ENCODE measurements at places on chromosomes 16 and 17. TPM values are rescaled to one million over a fixed set of nuclear protein-coding genes. Genes with fewer than 3 reads are reported as not detected.

CHAD gene
- 1.1 TPM for total RNA-seq

GRAP gene
- 3.2 TPM for total RNA-seq

CD300LB gene
- total RNA-seq = 0.29 TPM

SMARCD2 gene
- 33.9 TPM for total RNA-seq

OR1D5 gene
- not detected for total RNA-seq

AXIN2 gene
- 28.5 TPM for total RNA-seq

GPR139 gene
- not detected for total RNA-seq

- DNase-seq = no peak
Measured at GRCh38 chr17:33112763-33113162, 121.1 kb downstream of the SPACA3 start.

DNA sequence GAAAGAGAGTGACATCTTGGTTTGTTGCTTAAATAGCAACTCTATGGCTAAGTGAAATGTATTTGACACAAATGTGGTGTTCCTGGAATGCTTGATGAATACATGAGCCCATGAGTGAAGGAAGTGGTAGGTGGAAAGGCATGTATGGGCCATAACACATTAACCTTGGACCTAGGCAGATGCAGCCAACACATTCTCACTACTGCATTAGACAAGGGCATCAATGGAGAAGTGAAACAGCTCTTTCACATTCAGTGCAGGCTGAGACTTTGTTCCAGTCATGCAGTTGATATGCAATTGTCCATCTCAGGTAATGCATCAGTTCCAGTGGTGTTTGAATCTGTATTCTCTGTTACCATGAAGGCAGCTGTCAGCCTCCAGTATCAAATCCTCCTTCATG is 133.6 kb downstream of the HS3ST3B1 start:
- DNase-seq = no peak

GRCh38 chr17:46199379-46199778 is 6.2 kb upstream of the KANSL1 start:
- DNase-seq = no peak

DNA sequence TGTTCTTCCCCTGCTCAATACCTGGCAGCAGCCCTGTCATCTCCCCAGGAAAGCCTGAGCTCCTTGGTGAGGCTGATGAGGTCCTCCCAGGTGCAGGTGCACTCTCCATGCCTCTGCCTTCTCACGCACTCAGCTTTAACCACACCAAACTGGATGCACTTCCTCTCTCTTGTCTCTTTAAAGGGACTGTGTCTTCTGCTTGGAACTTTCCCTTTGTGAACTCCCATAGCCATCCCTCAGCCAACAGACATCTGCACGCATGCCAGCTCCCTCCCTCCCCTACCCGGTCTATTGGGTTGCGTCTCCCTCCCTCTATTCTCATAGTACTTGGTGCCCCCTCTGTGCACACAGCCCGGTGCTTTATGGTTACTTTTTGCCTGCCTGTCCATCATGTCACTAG is 231.2 kb downstream of the MSI2 start:
- no peak for DNase-seq

DNA sequence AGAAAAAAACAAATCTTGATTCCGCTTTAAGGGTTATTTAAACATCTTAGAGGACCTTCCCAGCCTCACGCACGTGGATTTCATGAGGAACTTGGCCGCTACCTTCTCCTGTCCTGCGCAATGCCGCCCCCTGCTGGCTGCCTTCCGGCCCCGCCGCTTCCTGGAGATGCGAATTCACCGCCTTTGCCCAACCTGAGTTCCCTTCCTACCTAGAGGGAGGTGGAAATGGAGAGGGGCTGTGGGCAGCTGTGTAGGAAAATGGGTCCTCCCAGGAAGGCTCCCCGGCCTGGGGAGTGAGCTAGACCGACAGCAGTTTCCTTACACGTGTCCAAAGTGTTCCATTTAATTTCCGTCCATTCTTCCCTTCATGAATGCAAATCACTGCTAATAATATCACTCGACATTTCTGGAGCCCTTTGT is 1.0 kb upstream of the ABCC12 start:
- DNase-seq = peak; percentile 84

- no peak for DNase-seq
Measured at GRCh38 chr17:4463818-4464476, 30.2 kb downstream of the SPNS3 start.

- peak; percentile 23 for DNase-seq
Measured at GRCh38 chr17:61408151-61409041, 8.8 kb downstream of the TBX2 start.

DNA sequence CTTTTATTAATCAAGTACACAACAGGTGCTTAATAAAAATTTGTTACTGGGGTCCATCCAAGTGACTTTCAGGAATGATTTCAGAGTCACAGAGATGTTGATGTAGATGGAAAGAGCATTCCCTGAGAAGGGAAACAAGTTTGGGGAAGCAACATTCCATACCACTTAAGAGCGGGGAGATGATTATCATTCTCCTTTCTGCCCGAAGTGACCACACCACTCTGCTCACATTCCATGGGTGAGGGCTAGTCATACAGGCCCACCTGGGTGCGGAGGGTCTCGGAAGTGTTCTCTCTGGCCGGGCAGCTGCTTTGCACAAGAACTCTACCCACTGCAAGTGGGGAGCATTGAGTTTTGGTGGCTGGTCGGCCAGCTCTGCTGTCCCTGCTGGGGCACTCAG is 231.4 kb downstream of the SNX29 start:
- no peak for DNase-seq

DNA sequence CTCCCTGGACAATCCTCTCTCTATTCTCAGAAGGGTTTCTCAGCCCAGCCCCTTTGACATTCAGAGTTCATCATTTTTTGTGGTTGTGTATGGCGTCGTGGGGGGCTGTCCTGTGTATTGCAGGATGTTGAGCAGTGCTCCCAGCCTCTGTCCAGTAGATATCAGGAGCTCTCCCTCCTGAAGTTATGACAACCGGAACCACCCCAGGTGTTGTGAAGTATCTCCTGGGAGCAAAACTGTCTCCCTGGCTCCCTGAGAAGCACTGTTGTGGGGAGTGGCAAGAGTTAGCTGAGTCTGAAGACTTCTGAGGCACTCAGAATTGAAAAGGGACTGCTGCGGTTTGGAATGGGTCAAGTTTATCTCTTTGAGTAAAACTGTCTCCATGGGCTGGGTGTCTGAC is 55.9 kb upstream of the MGAT5B start:
- DNase-seq = no peak

DNA sequence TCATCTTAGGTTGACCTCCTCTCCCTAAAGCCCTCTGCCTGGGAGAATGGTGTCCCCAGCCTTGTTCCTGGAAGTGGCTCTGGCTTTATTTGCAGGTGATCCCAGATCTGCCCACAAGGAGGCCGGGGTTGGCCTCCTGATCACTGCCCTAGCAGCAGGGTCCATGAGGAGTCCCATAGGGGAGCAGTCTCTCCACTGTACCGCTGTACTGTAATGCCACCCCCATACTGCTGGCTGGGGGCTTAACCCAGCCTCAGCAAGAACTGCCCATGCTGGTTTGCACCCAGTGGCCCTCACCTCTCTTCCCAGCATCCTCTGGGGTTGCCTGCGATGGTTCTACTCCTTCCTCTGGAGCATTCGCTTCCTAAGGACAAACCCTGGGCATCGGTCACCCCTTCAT is 39.1 kb downstream of the PSME3IP1 start:
- DNase-seq = no peak

DNA sequence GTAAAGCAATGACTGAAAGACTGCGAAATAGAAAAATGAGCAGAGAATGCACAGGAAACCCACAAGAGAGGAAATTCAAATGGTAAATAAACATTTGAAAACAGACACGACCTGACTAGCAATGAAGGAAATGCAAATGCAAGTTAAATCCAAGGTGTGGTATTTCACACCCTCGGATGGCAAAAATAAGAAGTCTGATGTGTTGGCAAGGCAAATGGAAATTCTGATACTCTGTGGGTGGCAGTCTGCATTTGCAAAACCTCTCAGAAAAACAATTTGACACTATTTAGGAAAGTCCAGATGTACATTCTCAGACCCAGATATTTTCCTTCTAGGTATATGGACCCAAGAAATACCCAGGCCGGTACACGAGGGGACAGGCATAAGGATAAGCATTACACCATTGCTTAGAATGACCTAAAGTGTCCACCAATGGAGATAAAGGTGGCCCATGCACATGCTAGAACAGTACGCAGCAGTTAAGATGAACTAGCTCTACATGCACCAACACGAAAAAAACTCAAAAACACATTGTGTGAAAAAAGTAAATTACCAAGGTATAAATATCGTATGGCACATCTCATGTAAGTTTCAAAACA is 116.7 kb downstream of the GAS7 start:
- no peak for DNase-seq

DNA sequence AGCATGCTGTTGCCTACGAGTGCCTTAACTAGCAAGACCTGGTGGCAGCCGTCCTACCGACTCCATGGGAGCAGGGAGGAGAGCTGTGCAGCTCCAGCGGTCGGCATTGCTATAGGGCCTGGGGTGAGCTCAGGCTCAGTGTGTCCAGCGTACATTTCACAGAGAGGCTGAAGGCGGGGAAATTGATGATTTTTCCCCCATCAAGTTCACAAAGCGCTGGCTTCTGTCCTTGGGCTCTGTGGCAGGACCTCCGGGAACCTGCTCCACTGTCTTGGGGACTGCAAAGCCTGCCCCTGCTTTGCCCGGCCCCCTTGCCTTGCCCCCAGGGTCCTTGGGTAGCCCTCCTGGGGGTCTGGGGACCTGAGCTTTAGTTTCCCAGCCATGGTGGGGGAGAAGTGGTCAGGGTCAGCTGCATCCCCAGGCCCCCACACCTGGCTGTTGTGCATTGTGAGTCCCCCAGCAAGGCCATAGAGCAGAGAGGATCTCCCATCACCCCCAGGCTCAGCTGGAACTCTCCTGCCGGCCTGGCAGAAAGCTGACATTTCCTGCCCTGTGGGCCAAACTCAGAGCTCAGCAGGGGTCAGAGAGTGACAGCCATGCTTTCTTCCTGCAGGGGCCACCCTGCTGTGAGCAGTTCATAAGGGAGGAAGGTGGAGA is 3.9 kb upstream of the KCNJ18 start:
- no peak for DNase-seq

GRCh38 chr16:87436225-87437172 is 44.4 kb downstream of the MAP1LC3B start:
- DNase-seq = no peak

- DNase-seq = no peak
Measured at GRCh38 chr16:77435272-77435820, 512 bp upstream of the ADAMTS18 start.

GRCh38 chr16:27429330-27429871 is 27.4 kb downstream of the IL21R start:
- DNase-seq = no peak

- DNase-seq = peak; percentile 62
Measured at GRCh38 chr17:31052187-31052889, 42.4 kb upstream of the NF1 start.

- no peak for DNase-seq
Measured at GRCh38 chr17:76820039-76820438, 48.2 kb upstream of the MGAT5B start.

- DNase-seq = no peak
Measured at GRCh38 chr17:72968798-72969197, 123.7 kb downstream of the SLC39A11 start.

DNA sequence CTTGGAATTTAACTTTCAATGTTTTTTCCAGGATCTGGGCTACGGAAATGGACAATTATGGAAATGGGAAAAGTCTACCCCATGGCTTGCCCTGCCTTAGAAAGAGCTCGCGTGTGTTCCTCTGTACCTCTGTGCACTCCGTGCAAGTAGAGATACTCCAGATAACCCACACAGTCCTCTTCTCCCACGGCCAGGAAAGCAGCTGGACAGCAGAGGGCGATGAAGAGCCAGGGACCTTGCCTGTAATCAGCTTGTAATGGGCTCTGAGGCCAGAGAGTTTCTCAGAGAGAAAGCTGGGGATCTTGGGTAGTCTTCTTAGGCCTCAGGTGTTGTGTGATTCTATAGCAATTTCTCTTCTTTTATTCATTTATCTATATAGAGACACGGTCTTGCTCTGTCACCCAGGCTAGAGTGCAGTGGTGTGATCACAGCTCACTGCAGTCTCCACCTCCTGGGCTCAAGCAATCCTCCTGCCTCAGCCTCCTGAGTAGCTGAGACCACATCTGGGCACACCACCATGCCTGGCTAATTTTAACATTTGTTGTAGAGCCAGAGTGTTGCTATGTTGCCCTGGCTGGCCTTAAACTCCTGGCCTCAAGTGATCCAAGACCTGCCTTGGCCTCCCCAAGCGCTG is 2.4 kb upstream of the SOCS7 start:
- peak; percentile 82 for DNase-seq

DNA sequence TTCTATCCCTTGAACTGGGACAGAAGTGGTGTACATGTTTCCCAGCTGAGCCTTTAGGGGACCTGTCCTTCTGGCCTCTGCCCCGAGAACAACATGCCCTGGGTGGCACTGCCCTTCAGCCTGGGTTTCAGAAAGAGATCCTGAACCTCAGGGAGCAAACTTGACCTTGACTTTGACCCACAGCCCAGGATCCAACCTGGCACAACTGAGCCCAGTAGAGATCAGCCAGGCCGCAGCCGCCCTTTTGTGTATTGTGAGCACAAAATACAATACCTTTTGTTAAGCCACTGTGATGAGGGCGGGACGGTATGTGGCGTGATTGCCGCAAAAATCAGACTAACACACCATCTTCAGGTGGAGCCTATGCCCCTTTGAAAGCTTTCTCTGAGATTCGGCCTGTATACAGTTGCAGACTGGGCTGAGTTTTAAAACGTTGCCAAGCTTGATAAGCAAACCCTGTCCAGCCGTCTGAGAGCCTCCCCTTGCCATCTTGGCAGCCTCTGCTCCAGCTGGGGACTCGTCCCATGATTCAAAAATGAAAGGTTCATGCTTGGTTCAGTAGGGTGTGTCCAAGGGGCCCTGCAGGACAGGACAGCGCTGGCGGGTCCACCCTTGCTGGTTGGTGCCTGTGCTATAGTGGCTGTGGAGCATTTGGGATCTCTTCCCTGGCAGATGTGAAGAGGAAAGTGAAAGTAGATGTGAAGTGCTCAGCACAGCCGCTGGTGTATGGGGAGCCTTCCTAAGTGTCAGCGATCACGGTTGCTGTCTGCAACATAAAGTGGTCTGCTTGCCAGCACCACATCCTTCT is 40.3 kb downstream of the FOXL1 start:
- DNase-seq = no peak

DNA sequence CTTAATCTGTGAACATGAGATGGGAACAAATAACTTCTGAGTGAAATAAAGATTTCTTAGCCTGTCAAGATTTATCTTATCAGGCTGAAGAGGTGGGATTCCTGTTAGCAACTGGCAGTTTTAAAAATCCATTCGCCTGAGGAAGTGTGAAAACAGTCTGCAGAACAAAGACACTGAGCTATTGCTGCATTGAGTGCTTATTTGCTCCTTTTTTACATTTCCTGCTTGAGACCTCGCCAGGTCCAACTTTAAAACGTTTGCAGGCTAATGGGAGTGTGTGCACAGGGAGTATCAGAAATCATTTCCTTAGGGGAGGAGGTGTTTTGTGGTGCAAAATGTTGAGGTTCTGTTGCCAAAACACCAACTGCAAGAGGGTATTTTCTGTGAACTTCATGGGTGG is 957.8 kb upstream of the RBFOX1 start:
- no peak for DNase-seq

GRCh38 chr17:33302394-33302793 is 9.3 kb upstream of the ASIC2 start:
- no peak for DNase-seq

All from left cardiac atrium (tissue), 4 donors.